ENCODE measurements at places on chromosomes 5 and 9. TPM values are rescaled to one million over a fixed set of nuclear protein-coding genes. Genes with fewer than 3 reads are reported as not detected.

RGS7BP gene
- not detected for total RNA-seq

DNA sequence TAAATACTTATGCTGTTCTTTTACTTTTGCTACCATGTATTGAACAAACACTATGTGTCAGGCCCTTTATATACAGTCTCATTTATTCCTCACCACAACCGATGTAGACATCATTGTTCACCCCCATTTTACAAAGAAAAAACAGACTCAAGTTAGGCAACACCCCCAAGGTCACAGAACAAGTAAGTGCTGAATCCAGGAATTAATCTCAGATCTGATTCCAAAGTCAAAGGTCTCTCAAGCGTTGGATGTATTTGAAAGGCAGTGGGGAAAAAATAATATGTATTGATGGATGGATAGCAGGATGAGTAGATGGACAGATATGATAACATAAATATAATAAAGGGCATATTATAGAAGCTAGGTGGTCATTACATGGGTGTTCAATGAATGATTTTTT lies 85.1 kb upstream of the VLDLR start:
- no peak for DNase-seq

DNA sequence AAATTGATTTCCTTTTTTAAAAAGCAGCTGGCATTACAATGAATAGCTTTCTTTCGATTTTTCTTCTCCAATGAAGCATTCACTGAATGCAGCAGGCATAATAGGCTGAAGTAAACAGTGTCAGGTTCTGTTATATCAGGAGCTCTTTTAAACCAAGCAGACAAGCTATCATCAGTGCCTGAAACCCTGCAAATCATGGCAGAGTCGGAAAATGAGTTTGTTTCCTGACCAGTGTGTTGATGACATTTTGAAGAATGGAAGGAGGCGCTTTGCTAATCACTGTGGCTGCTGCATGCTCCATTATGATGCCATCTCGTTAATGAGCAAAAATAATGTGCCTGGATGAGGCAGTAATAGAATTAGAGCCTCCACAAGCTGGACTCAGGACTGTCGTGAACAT lies 284.5 kb downstream of the ZNF608 start:
- DNase-seq: no peak

TMEM174 gene
- total RNA-seq: not detected

INSYN2B gene
- total RNA-seq: 15.4 TPM

DNA sequence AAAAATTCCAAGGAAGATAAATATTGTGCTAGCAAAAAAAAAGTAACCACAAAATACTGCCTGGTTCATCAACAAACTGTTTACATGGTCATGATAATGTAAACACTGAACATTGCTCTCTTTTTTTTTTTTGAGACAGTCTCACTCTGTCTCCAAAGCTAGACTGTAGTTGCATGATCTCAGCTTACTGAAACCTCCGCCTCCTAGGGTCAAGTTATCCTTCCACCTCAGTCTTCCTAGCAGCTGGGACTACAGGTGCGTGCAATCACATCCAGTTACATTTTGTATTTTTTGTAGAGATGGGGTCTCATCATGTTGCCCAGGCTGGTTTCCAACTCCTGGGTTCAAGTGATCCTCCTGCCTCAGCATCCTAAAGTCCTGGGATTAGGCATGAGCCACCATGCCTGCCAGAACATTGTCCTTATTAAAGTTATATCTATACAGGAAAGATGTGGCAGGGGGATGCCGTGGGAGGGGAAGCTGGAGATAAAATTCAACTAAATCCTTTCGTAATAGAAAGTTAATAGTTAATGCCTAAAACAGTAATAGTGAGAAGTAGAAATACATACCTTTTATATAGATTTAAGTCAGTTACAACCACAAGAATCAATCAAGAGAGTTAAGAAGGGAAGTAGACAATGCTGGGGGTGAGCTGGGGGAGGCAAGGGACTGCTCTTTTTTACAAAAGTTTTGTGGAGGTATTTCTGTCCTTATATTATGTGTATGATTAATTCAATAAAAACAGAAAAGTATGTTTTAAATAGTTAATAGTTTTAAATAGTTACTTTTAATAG lies 52.3 kb downstream of the RGMB start:
- no peak for DNase-seq

DNA sequence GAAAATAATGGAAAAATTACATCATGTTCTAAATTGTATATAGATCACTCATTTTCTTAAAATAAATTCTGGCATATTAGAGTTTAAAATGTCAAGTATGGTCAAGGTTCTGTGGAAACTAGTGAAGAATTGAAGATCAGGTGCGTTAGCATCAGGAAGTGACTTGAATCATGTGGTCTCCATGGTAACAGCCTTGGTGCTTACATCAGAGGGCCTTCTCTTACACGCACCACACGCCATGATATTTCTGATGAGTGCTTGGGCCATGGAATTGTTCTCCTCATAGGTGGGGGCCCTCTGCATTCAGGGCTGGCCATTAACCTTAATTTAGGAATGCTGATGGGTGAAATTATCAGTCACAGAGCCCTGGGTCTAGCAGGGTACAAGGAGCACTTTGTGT lies 288.1 kb upstream of the EFNA5 start:
- no peak for DNase-seq

DNA sequence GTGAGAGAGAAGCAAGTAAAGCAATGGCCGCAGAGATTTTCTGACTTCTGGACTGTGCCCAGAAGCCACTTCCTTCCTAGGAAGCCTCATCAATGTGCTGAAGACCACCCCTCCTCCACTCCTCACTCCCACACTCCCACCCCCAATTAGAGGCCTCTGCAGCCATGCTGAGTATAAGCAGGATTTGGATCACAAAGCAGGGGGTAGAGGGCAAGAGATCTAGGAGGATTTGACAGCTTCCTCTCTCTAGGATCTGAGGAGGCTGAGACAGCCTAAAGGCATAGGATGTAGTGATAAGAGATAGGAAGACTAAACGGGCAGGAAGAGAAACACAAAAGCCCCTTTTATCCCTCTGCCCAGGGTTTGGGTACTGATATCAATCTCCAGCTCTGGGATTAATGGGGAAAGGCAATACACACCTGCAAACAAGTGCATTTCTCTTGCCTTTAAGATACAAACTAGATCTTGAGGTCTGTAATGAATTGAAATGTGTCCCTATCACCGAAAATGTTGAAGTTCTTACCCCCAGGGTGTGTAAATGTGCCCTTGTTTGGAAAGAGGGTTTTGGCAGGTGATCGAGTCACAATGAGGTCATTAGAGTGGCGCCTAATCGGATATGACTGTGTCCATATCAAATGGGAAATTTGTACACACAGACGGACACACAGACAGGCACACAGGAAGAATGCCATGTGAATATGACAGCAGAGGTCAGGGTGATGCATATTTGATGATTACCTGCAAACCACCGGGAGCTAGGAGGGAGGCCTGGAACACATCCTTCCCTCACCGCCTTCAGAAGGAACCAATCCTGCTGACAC lies 28.5 kb downstream of the KCNV2 start:
- DNase-seq: no peak

- DNase-seq: peak; percentile 21
These were observed 81.9 kb downstream of the DMRTA1 start for GRCh38 chr9:22528485-22528884.

MARCHF11 gene
- total RNA-seq: not detected

GRCh38 chr9:9920425-9921060 lies 692.3 kb downstream of the PTPRD start:
- no peak for DNase-seq

FBXO4 gene
- total RNA-seq: 7.9 TPM

PCDHGA2 gene
- 2.5 TPM for total RNA-seq

DNA sequence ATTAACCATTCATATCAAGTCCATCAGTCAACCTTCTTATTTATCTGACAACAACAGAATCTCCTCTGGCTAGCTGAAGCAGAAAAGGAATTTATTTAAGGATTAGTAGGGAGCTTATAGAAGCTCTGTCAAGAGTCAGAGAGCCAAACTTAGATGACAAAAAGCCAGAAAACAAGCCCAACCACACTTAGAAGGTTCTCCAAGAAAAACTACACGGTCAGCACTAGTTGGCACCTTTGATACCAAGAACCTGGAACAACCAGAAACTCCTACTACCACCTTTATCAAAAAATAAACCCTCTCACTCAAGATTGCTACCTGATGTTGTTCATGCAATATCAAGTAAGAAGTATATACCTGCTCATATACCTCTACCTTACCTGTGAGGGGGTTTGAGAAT lies 36.9 kb downstream of the RANBP6 start:
- no peak for DNase-seq

SLC45A2 gene
- total RNA-seq: not detected

FAM53C gene
- 31.3 TPM for total RNA-seq

IFNB1 gene
- not detected for total RNA-seq

ORM2 gene
- total RNA-seq: not detected

GRM6 gene
- not detected for total RNA-seq

TRIM14 gene
- 35.4 TPM for total RNA-seq

GRCh38 chr5:2131196-2131595 lies 248.5 kb upstream of the IRX4 start:
- no peak for DNase-seq

DNA sequence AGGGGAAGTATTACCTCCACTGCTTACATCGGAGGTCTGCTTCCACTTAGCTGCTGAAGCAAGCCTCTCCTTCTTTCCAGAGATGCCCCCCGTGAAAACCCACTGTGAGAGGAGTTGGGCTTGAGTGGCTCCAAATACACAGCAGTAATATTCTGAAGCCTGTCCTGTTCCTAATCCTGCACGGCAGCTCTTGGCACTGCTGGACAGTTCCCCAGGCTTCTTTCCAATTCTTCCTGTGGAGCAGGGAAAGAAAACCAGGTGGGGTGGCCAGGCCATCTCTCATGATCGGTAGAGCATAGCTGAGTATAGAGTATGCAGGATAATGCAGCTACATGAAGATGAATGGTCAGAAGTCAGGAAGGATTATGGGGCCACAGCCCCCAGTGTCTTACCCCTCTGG lies 335.3 kb downstream of the MARCHF11 start:
- DNase-seq: no peak

GNA14 gene
- not detected for total RNA-seq

GRCh38 chr5:40312205-40312604 lies 367.5 kb upstream of the PTGER4 start:
- DNase-seq: no peak

DNA sequence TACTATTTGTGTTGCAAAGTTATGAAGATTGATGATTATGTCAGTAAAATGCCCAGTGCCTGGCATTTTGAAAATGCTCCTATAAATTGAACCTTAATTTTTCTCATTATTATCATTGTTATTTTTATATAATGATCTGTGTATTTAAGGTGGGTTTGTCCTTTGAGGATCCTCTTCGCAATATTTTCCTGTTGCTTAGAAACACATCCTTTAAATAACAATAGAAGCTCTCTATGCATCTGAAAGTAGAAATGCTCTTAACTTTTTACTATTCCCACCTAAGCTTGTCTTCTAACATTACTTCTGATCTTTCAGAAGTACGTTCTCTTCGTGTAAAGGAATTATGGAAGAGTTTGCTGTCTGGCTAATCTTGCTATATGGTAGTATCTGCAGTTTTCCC lies 214.7 kb upstream of the TLX3 start:
- DNase-seq: no peak

- DNase-seq: peak; percentile 84
These were observed 20.9 kb upstream of the DPYSL3 start for GRCh38 chr5:147530530-147531389.

- no peak for DNase-seq
These were observed 44.0 kb upstream of the AKNA start for GRCh38 chr9:114431770-114432169.

GRCh38 chr9:125911861-125912644 lies 164.9 kb downstream of the PBX3 start:
- no peak for DNase-seq

- DNase-seq: peak; percentile 24
These were observed 66.7 kb upstream of the PHF24 start for GRCh38 chr9:34891386-34891785.

DNAH5 gene
- 1.0 TPM for total RNA-seq

GRCh38 chr5:145345511-145346287 lies 489.4 kb downstream of the PRELID2 start:
- peak; percentile 19 for DNase-seq

DNA sequence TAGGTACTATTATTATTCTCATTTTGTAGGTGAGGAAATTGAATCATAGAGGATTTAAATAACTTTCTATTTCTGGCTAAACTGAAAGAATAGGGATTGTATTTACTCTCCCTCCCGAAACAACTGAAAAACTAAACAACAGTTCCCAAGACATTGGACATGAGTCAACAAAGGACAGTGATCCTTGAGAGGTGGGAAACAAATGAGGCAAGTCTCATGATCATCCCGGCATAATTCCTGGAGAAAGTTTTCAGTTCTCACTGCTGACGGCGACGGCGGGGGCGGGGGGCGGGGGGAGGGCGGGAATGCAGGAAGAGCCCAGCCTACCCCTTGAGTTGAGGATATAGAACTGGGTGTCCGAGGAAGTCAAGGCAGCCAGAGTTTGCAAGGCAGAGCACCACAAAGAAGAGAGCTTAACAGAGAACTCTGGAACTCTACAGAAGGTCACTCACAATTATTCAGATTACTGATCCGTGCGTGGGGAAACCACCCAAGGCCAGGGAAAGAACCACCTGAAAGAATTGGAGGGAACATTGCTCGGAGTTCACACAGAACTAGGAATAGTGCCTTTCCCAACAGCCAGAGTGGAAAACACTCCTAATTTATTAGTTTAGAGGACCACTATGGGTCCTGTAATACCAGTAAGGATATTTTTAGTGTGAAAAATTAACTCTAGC lies 27.4 kb upstream of the WHRN start:
- DNase-seq: no peak

DNA sequence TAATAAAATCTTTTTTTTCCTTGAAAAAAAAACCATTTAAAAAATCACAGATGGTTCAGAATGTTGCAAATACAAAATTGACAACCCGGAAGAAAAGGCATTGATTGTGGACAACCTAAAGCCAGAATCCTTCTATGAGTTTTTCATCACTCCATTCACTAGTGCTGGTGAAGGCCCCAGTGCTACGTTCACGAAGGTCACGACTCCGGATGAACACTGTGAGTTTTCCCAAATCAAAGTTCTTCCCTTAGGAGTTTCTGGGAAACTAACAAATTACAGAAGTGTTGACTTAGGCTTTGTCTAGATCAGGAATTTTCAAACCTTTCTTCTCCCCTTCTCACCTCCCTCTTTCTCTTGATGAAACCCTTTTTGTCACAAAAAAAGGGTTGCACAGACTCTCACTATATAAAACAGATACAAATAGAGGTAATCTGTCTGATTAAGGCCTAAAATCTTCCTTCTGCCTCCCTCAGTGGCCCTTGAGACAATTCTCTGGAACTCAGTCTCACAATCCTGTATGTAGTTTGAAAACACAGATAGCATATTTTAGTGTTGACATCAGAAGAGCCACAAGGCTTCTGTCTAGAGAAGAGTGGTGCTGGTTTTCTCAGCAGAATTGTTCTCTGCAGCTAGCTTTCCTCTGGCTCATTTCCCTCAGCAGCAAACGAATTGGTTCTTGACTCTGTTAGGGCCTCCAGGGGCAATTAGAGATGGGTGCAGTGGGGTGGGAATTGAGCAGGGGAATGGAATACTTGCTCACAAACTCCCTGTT lies 79.5 kb downstream of the OSMR start:
- peak; percentile 68 for DNase-seq

SCGB3A2 gene
- not detected for total RNA-seq

PTGER4 gene
- total RNA-seq: 1.7 TPM

DNA sequence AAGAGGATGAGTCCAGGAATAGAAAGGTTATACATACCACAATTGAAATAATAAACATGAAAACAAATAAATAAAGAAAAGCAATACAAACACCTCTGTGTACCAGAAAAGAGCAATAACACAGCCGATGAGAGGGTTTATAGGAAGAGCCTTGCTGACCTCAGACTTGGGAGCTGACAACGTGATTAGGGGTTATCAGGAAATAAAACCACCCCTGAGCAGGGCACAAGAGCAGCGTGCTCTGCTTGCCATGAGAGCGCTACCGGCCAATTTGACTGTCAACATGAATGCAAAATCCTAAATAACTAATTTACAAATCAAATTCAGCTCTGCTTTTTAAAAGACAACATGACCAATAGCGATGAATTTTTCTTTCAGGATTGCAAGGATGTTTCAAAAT lies 2.6 kb upstream of the FREM1 start:
- DNase-seq: no peak
